ENCODE measurements at places on chromosomes 1 and 21.
A peak's percentile ranks its signal among the peaks of the same experiment; 100 is the strongest.

GRCh38 chr1:173393659-173394000 lies 83.5 kb upstream of the PRDX6 start:
- DNase-seq, result peak; percentile 76

DNA sequence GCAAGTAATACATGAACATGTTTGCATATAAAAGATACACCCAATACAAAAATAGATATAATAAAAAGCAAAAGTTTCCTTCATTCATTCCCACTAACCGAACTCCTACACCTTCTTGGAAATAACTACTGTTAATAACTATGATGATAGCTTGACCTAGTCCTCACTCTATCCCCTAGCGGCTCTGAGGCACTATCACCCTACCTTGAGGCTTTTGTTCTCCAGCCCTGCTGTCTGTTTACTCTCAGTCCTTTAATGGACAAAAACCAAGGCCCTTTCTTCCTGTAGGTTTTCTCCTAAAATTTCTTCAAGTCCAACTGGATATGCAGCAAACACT lies 186.6 kb downstream of the SLC35F3 start:
- DNase-seq, result no peak

DNA sequence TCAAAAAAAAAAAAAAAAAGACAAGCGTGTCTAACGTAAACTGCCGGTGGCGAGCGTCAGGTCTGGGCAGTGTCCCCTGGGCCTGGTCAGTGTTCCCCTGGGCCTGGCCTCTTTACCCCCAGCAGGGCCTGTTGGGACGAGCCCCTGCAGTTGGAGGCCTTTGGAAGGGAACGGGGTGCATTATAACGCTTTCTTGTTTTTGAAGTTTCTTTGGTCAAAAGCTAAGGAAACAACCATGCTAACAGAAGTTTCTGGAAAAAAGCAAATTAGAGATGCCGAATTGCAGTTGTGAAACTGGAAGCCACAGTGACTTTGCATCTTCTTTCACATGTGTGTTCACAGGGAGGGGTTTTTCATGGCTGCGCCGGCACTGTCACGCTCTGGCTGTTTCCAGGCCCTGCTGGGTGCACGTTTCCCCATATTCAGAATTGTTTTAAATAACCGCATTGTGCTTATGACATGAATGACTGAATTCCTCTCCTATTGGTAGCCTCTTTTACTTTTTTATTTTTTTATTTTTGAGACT lies 16.0 kb downstream of the RRP1 start:
- DNase-seq, result no peak

GRCh38 chr1:147605591-147605990 lies 64.3 kb downstream of the BCL9 start:
- DNase-seq, result peak; percentile 11

DNA sequence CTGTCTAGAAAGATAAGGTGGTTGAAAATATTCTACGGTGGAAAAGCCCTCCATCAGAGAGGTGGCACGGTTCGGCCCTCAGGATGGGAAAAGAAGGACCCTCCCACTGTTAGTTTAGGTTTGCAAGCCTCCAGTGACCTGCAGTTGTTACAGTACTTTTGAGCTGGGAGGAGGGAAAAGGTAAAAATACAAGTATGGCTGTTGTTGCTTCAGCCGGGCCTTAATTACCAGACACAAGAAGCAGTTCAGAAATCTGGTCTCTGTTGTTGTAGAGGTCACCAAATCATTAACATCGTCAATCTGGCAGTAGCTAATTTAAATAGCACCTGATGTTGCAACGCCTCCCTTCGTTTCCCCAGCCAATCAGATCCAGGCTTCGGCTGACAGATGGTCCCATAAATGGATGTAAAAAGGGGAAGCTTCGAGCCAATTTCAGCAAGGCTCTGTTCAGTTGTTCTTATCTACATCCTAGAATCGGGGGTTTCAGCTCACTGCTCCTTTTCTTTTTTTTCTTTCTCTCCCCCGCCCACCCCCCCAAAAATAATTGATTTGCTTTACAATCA lies at the start of gene ELAVL4:
TSS of gene ELAVL4 (plus strand) at position 424 of the 563 bp plus-strand sequence. CDS start 270 bp downstream, outside the sequence.
- DNase-seq, result no peak

- DNase-seq, result no peak
These were observed 61.9 kb downstream of the LAMC2 start for GRCh38 chr1:183247931-183248330.

DNA sequence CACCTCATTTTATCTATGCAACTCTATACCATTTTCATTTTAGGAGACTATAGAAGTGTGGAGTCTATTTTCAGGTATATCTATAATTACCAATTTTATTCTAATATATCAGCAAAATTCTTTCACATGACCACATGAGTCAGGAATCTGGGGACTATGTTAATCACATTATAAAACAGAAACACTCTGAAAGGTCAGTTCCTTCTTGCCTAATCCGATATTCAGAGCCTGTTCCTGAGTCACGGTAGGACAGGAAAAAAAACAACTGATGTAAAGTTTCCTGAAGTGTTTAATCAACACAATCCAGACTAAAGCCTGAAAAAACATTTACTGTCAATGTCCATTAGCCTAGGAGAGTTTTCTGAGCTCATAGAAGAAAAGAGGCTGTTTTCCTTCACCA lies 1902.3 kb downstream of the NCAM2 start:
- no peak for DNase-seq

GRCh38 chr1:110150330-110151174 lies at the start of gene SLC6A17:
Gene SLC6A17, plus strand, starts transcription at chr1:110150494. Its CDS starts 16,436 bp downstream, at chr1:110166930.
- DNase-seq, result peak; percentile 66

GRCh38 chr21:45556645-45557615 lies 14.7 kb upstream of the SLC19A1 start:
- DNase-seq, result no peak

- no peak for DNase-seq
These were observed 15.5 kb downstream of the DEGS1 start for GRCh38 chr1:224198572-224198971.

DNA sequence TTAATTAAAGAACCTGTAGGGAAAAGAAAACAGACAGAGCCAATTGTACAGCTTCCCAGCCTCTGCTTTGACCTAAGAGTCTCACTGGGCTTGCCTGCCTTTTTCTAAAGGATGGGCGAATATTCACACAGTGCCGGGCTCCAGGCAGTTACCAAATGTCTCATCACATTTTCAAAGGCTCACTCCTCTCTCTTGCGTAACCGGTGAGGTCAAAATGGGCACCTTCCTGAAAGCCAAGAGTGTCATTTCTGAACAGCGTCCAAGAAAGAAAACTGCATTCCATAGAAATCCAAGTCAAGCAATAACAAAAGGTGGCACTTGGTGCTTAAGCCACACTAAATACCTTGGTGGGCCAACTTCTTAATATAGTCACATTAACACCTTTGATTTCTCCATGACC lies 710 bp upstream of the PALMD start:
- DNase-seq, result peak; percentile 42

DNA sequence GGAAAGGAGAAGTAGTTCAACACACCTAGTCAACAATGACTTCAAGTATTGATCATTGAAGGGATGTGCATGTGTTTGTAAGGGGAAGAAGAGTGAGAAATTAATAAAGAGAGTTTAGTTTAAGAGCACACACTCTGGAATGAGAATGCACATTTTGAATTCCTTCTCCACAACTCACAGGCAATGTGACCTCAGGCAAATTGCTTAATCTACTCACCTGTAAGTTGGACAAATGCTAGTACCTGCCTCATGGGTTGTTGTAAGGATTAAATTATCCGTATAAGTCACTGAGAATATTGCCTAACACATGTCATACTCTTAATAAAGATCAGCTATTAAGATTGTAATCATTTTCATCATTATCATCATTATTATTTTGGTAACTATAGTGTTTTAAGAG lies 204.0 kb upstream of the NFIA start:
- no peak for DNase-seq

DNA sequence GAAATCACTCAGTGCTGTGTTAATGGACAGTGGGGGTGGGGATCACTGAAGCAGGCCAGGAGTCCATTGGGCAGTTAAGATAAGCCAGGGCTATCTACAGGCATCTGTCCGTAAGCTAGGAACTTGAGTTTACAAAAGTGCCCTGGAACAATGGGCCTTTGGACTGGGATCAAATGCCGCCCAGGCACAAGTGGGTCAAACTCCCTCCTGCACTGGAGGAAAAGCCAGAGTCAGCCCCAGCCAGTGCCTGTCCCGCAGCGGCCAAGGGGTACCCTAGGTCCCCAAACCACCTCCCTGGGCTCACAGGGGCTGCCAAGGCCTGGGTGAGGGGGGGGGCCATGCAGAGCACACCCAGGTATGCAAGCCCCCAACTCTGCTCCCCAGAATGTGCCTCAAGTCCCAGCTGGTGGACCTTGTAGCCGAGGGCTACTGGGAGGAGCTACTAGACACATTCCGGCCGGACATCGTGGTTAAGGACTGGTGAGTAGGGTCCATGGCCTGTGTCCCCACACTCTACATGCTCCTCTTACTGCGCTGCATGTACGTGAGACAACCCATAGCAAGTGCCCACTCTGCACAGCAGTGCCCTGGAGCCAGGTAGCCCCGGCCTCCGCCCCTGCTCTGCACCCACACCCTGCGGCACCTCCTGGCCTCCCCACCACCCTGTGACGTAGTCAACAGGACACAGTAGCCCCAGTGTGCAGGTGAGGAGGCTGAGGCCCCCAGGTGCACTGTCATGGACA lies 7.7 kb downstream of the FBXO6 start:
- DNase-seq, result no peak

- DNase-seq, result no peak
These were observed 121.8 kb upstream of the ERRFI1 start for GRCh38 chr1:8147956-8148355.

GRCh38 chr1:40107290-40107959 lies 10.4 kb upstream of the PPT1 start:
- DNase-seq, result no peak

- no peak for DNase-seq
These were observed 2.0 kb downstream of the FMO1 start for GRCh38 chr1:171250263-171250662.

DNA sequence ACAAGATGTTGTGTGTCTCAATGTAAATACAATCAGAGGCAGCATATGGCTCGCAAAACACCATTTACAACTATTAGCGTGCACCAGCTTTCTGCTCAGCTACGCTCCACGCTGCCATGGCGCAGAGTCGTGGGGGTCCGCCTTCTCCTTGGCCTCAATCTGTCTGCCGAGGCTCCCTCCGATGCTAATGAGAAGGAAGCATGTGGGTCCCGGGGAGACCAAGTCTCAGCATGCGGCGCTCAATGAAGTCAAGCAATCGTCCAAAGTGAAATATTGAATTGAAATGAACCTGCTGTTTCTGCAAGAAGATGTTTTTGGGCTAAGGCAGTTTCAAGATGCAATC lies 228.9 kb downstream of the TOMM20 start:
- no peak for DNase-seq

GRCh38 chr21:18157406-18157805 lies 87.2 kb upstream of the CHODL start:
- DNase-seq, result no peak

DNA sequence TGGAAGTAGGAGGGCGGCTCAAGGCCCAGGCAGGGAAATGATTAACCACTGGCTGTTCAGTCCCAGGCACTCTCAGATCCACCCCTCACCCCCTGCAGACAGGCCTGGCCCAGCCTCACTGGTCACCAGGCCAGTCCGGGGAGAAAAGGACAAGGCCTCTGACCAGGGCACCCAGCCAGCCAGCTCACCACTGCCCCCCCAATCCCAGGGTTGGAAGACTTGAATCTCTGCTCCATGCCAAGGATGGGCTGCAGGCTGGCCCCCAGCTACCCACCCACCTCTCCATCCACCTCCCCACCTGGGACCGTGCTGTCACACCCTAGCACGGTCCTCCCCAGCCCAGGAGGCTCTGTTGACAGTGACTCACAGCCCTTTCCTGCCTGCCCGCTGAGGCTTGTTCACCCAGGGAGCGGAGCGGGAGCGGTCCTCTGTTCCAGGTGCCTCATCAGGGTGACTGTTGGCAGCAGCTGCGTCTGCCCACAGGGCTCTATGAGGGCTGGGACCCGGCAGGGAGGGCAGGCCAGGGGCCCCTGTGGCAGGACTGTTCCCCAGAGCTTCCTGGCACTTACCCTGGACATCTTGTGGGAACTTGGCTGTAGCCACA lies 2.2 kb downstream of the LAD1 start:
- DNase-seq, result no peak

DNA sequence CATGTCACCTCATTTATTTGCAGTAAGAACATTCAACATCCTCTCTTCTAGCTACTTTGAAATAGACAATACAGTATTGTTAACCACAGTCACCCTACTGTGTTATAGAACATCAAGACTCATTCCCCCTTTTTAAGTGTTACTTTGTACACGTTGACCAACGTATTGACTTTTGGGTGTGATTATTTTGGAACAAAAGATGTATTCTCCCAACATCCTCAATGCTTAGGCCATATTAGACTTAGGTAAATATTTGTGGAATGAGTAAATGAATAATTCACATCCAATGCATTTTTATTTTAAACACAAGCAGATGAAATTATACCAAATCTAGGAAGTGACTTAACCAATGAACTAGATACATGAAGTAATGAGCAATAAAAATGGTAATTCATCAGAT lies 296.6 kb downstream of the CHRM3 start:
- no peak for DNase-seq

DNA sequence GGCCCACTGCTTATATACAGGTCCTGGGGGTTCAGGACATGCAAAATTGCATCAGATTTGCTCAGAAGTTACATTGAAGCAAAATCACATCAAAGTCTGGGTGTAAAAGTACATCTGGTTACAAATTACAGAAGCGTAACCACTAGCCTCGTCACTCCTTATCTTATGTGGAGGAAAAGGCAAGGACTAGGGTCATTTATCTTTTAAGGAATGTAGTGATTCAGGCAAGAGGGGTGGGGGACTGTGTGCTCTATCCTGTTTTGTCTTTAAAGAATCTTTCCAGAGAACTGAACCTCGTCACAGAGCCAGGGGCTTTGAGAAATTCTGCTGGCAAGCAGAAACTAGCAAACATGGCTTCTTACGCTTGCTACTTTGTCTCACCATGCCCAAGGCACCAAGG lies 61.1 kb upstream of the RAB4A start:
- DNase-seq, result peak; percentile 77

GRCh38 chr1:47561523-47562007 lies 123.7 kb downstream of the FOXD2 start:
- DNase-seq, result peak; percentile 20

DNA sequence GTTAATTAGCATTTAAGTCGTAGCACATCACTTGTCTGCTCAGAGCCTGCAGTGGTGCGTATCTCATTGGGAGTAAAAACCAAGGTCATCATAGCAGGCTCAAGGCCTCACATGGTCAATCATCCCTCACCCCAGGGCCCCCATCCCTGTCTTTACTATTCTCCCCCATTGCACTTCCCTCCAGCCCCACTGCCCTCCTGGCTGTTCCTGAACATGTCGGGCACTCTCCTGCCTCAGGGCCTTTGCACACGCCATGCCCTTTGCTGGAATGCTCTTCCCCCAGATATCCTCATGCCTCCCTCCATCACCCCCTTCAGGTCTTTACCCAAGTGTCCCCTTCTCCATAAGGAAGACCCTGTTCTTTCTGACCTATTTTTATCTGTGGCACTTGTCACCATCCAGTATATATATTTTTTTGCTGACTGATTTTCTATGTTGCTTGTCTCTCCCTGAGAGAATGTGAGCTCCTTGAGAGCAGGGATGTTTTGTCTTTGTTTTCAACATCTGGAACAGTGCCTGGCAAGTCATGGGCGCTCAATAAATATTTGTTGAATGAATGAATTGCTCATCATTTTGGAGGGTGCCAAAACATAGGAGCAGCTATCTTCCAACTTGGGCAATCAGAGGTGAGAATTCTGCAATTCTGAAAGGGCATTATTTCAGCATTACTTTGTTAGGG lies 74.1 kb upstream of the POU3F1 start:
- DNase-seq, result no peak
